GM10248 (cell line): ENCODE measurements at places on chromosomes 5 and 9.

DNA sequence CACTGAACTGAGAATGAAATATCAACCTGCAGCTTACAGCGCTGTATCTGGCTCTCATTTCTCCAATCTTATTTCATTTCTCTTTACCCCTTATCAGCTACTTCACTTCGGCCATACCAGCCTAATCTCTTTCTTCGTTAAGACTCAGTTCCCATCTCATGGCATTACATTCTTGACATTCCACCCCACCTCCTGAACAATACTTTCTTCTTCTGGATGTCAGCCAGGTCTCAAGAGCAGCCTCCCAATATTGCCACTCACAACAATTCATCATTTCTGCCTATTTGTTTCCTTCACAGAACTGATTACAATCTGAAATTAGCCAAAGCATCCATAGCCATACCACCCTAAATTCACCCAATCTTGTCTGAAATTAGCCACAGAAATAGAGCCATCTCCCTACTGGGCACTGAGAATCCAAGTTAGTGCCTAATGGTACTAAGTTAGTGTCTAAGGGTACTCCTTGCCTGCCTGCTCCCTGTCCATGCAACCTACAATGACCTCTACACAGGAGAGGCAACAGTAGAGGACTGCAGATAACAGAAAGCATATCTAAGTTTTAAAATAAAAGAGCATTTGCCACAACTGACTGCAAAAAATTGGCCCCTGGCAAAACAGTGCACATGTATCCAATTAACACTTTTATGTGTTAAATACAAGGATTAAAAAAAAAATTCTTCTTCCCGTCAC is 35.2 kb downstream of the SETX start:
- no peak for DNase-seq

GRCh38 chr5:81021486-81021885 is 61.3 kb downstream of the RASGRF2 start:
- no peak for DNase-seq

DNA sequence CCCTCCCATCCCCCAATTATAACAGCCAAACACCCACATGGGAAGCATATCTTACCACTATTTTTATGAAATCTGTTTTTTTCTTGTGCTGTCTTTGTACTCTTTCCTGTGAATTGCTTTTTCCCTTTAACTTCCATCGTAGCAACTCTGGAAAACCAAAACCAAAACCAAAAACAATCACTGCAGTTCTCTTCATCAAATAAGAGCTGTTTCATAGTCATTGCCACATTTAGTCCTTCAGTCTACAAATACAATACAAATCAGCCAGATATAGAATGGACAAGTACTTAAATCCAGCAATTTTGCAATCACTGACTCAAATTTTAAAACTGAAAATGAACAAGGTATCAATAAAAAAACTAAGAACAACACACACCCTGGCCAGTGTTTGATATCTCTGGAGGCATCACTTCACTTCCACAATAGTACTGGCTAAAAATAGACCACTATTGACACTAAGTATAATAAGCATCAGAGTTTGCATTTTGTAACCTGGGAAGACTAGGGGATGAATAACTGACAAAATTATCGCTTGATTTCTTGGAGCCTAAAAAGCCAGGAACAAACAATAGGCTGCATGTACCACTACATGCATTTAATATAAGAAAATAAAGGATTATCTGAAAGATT is 5.4 kb downstream of the PUM3 start:
- DNase-seq, result no peak

- no peak for DNase-seq
Measured at GRCh38 chr9:126838055-126838811, 22.2 kb upstream of the ZBTB34 start.

- no peak for DNase-seq
Measured at GRCh38 chr5:37999593-37999992, 159.8 kb upstream of the GDNF start.

DNA sequence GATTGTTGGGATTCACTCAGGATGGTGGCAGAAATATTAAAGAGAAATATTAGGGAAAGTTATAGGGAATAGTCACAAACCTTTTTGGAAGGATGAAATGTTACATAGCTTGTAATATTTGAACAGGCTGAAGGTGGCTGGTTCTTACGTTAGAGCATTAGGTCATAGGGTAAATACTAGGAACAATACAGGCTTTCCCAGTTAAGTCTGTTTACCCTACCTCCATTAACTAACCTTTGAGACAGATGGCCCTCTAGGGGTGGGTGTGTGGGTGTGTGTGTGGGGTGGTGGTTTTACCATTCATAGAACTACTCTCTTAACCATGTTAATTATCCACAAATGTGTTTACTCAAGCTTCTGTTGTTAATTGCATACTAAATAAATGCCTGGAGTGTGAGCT is 94.3 kb upstream of the STK32A start:
- no peak for DNase-seq

GRCh38 chr9:38621434-38622287 is 1.3 kb upstream of the ANKRD18A start:
- DNase-seq, result no peak

GRCh38 chr5:146878476-146879172 is at the start of gene PPP2R2B:
PPP2R2B (minus strand) TSS chr5:146878757.
- DNase-seq, result peak; percentile 13

DNA sequence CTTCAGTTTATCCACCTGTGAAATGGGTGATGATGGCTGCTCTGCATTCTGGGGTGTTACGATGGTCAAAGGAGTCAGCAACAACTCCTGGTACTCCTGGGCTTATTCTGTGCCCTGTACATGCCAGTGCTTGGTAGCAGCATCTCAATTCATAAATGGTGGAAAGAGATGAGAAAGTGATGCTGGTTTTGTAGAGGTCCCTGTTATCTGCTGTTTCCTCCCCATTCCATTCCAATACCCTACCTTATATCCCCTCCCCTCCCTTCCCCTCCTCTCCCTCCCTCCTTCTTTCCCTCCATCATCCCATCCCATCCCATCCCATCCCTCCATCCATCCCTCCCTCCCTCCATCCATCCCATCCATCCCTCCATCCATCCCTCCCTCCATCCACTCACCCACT is 19.1 kb downstream of the BOD1 start:
- DNase-seq, result no peak

- DNase-seq, result peak; percentile 78
Measured at GRCh38 chr9:98117984-98118639, 910 bp downstream of the TRIM14 start.

- no peak for DNase-seq
Measured at GRCh38 chr9:127494304-127494702, 43.0 kb downstream of the LRSAM1 start.
